ENCODE measurements at places on chromosomes 16 and 17.

- DNase-seq = peak; percentile 79
These were observed 32.3 kb downstream of the GRB7 start for GRCh38 chr17:39769974-39770587.

- DNase-seq = no peak
These were observed 348.0 kb downstream of the SOX9 start for GRCh38 chr17:72468841-72469240.

- no peak for DNase-seq
These were observed 15.8 kb downstream of the SLX4 start for GRCh38 chr16:3595521-3596021.

GRCh38 chr17:44854192-44854591 lies 6.5 kb downstream of the HIGD1B start:
- no peak for DNase-seq

- DNase-seq = no peak
These were observed 8.7 kb downstream of the PDE6G start for GRCh38 chr17:81647640-81648012.

- DNase-seq = no peak
These were observed 230.5 kb downstream of the SEC14L1 start for GRCh38 chr17:77371117-77371887.

- peak; percentile 32 for DNase-seq
These were observed 598 bp downstream of the NIP7 start for GRCh38 chr16:69340095-69340644.

DNA sequence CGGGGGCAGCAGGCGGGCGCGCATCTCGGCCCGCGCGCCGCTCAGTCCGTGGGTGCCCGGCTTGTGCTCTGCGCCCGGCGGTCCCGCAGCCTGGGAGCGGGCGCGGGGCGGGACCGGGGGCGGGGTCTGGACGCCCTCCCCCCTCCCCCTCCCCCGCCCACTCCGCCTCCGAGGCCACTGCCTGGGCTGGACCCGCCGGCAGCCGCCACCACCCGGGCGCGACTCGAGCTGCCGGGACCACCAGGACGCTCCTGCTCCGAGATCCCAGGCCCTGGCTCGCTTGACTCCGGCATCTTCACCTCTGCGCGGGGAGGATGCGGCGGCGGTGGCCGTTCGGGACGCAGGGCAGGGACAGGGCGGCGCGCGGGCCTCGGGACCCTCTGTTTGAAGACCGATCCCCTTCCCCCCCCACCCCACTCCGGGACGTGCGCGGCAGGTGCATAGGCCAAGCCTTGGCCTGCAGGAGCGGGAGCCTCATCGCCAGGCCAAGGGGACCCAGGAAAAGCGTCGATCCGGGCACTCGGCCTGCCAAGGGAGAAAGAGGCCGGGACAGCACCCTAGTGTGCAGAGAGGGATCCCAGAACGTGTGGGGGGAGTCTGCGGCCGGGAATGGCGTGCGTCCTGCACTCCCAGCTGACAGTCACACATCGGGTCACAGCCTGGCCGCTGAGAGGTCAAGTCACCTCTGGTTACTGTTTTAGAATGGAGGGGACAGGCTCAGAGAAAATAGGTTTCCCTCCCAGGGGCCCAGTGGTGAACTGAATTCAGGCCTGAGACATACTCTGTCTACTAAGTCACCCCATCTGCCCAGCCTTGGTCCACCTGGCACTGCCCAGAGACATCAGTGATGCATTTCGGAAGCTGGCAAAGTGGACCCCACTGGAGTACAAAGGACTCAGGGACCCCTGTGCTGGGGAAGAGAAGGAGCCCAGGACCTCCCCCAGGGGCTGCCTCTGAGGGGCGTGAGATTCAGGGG lies at the start of gene HS3ST6:
HS3ST6 (minus strand) TSS at position 65 of the 976 bp plus-strand sequence. CDS start 92 bp downstream, outside the sequence.
- no peak for DNase-seq

DNA sequence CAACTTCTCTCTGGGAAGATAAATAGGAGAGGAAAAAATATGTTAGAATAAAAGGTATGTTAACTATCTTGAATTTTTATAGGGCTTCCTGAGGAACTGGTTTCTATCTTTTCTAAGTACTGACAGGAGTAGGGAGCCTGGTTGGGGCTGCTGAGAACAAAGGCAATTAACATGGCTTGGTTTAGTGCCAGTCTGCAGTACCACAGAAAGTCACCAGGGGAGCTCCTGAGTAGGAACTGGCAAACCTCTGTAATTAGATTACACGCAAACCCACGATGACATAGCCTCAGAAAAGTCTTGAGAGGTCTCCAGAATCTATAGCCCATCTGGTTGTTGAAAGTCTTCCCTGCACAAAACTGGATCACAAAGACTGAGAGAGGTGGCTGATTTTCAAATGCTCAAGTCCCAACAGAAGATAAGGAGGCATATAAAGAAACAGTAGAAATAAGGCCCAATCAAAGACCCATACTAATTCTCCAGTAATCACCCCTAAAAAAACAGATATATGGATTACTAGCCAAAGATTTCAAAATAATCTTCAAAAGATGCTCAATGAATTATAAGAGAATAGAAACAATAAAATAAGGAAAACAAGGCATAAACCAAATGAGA lies 11.7 kb upstream of the CNTNAP4 start:
- DNase-seq = no peak

DNA sequence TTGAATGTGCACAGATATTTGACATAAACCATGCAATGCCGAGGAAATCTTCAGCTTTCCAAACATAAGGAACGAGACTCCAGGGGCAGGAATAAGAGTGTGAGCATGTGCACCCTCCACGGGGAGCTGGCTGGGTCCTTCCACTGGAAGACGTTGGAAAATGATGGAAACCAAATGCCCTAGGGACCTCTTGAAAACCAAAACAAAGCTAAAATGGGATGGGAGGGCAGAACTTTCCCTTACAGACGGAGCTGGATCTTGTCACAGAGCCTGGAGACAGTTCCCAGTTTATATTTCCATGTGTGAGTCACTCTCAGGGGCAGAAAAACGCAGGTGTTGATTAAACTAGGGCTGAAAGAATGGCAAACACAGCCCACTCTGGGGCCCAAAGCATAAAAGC lies 34.4 kb upstream of the DNAH17 start:
- DNase-seq = no peak

GRCh38 chr17:1234455-1234854 lies 35.8 kb upstream of the BHLHA9 start:
- DNase-seq = no peak

- no peak for DNase-seq
These were observed 1.2 kb downstream of the SNTB2 start for GRCh38 chr16:69188236-69188549.

GRCh38 chr17:9241371-9241712 lies 220.0 kb downstream of the NTN1 start:
- no peak for DNase-seq

DNA sequence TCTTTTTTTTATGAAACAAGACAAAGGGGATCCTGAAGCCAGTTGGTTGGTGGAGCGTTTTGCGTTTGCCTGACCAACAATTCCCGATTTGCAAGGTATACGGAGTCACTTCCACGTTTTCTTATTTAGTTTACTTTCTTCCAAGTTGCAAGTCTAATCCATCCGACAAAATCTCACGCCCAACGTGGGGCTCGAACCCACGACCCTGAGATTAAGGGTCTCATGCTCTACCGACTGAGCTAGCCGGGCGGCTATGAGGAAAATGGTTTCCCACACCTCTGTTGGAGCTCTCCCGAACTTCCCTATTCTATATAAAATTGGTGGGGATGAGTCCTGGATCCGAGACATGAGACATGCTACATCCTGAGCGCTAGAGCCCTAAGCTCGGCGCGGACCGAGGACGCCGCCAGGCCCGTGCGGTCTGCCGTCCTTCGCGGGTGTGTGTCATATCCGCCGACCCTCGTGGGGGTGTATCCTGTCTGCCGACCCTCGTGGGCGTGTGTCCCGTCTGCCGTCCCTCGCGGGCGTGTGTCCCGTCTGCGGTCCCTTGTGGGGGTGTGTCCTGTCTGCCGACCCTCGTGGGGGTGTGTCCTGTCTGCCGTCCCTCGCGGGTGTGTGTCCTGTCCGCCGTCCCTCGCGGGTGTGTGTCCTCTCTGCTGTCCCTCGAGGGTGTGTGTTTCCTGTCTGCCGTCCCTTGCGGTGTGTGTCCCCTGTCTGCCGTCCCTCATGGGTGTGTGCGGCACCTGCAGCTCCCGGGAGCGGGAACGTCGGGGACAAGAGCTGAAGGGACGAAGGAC lies 22.6 kb downstream of the ZNF213 start:
- DNase-seq = peak; percentile 57

DNA sequence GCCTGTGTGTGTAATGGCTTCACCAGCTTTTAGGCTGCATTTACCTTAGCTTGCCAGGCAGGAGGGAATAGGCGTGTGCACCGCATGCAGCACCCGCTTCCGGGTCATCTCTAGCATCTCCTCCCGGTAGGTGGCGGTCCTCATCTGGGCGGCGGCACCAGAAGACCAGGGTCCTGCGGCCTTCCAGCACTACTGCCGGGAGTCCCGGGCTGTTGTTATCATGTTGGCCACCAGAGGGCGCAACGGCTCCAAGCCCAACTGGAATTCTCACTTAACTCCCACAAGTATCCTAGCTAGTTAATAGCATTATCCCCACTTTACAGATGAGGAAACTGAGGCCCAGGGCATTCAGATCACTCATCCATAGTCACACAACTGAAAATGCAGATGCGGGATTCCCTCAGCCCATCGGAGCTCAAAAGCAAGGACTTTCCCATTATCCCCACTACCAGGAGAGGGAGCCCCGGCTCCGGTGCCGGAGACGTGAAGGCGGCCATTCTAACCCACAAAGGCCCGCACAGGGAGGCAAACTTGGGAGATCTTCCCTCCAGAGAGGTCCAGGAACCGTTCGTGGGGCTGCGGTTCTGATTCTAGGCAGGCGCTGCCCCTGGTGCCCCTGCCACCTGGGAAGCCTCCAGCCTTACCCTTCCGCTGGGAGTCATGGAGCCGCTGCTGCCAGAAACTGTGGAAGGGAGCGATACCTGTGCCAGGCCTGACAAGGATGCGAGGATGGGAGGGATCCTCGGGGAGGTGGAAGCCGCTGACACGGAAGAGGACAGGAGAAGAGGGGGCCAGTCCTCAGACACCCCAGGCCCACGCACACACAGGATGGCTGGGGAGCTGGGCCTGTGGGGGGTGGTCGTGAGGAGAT lies 23.9 kb downstream of the LGALS9 start:
- DNase-seq = peak; percentile 58

GRCh38 chr16:2799205-2799858 lies 1.1 kb downstream of the PRSS41 start:
- no peak for DNase-seq

DNA sequence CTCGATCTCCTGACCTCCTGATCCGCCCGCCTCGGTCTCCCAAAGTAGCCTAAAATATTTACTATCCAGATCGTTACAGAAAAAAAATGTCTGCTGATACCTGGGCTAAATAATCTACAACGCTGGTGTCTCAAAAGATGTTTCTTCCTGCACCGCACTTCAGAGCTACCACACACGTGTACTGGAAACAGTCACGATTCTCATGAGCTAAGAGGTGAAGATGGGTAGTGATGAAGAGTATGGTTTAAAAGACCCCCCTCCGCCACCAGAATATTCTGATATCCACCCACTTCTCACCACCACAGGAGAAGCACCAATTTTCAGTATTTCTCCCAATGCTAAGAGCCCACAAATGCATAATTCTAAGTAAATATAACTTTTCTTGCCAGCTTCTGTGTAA lies 50.2 kb downstream of the SMG6 start:
- no peak for DNase-seq

DNA sequence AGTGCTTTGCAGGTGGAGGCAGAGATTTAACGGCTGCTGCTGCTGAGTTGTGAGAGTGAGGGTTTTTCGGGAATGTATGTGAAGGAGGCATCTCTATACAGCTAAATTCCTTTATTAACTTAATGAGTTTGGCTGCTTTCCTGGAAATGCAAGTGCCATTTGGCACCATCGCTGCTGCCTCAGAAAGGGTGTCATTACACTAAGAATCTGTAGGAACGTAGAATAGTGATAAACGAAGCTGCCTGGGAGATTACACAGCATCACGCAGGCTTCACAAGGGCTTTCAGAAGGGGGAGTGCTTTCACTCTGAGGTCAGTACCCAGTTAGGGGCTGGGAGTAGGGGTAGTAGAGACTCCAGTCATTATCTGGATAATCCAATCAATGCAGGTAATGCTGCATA lies 14.1 kb upstream of the NLRP1 start:
- DNase-seq = no peak

- DNase-seq = no peak
These were observed 36.9 kb downstream of the YPEL2 start for GRCh38 chr17:59368218-59368857.

- DNase-seq = no peak
These were observed 51.6 kb downstream of the PMP22 start for GRCh38 chr17:15213381-15214087.

DNA sequence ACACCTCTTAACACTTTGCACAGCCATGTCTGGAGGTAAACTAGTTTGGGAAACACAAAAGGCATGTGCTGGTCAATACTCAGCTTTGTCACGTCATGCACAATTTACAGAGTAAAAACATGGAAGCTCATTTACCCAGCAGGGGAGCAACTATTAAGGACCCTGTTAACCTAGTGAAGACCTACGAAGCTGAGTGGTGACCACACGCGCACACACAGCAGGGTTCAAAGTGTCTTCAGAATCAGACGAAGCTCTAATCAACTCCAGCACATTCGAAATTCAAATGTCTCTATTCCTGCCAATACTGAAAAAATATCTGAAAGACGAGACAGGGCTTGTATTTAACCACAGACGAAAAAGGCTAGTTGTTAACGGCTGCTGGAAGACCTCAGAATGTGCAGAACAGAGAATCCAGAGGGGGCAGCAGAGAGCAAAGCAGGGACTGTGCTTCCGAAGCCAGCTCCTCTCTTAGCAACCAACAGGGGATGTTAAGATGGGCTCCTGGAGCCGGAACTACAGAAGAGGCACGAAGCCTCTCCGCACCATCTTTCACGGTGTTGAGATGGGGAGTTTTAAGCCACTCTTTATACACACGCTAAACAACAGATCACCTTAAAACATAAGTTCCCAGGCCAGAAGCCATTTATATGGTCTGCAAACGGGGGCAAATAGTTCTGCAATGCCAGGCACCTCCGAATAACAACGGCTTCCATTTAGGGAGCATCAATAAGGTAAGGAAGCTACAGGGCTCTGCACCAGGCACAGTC lies 45.7 kb downstream of the CMTM4 start:
- DNase-seq = peak; percentile 63

- no peak for DNase-seq
These were observed 141.7 kb upstream of the C17orf78 start for GRCh38 chr17:37234106-37234505.

DNA sequence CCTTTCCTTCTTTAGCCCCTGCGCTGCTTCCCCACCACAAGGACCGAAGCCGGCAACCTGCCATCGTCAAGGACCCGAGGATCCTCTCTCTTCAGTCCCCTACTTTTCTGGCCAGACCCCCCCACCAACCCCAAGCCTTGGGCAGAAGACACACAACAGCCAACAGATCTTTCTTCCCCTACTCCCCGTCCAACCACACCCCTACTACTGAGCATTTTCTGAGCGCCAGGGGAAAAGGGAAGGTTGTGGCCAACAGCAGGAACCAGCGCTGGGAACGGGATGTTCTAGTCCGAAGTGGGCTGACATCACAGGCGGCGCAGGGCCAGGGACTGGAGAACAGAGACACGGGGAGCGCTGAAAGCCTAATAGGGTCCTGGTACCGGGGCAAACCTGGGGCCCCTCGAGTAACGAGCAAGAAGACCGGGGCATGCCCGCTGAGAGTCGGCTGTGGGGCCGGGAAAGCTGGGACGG lies 528 bp downstream of the PER1 start:
- peak; percentile 28 for DNase-seq
